ENCODE measurements at places on chromosomes 7 and 10.

GRCh38 chr7:124908259-124908658 lies 21.4 kb downstream of the POT1 start:
- DNase-seq = no peak

- no peak for DNase-seq
These were observed 78.0 kb upstream of the DYNC1I1 start for GRCh38 chr7:95694334-95694733.

- no peak for DNase-seq
These were observed 291.9 kb downstream of the GFRA1 start for GRCh38 chr10:115981081-115981480.

- no peak for DNase-seq
These were observed 2.6 kb downstream of the SCD start for GRCh38 chr10:100349672-100350071.

GRCh38 chr7:114630201-114630990 lies 215.8 kb downstream of the FOXP2 start:
- no peak for DNase-seq

GRCh38 chr7:101206665-101207042 lies 5.8 kb upstream of the MOGAT3 start:
- DNase-seq = no peak

- DNase-seq = no peak
These were observed 36.7 kb upstream of the SHH start for GRCh38 chr7:155848691-155849669.

DNA sequence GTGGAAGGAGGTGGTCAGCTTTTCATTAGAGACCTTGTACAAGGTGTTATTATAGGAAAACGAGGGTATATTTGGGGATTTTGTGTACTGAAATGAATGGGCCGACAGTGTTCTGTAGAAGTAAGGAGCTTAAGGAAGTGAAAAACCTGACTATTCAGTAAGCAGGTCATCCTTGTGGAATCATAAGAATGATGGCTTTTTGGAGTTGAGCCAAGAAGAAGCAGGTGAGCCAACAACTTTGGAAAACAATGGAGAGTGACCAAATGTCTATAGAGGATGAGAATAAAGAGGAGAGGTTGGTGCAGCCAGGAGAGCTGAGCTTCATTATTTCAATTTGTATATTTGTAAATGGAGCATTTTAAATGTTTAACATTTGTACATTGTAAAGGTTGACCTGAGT lies 595.7 kb downstream of the CCSER2 start:
- DNase-seq = no peak
